Activated gamma-delta T cell treated with Interleukin-2 at 50 U/mL for 16 hours (primary cell): ENCODE measurements at places on chromosomes 3 and 15.

GRCh38 chr3:124032311-124032880 lies 40.5 kb upstream of the ROPN1 start:
- no peak for DNase-seq

DNA sequence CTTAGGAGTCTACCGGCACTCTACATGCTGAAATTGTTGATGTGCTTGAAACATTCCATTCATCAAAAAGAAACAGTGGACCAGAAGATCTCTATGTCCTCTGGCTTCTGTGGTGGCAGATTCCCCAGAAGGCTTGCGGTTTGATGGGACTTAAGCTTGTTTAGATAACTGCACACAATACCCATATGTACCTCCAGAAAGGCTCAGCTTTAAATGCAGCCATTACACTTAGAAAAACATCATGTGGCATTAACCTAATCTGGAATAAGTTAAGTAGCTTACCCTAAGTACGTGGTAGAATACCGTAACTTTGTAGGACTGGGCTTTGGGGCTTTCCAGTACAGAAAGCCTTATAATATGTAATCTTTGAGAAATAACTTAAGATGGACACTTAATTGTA lies 187.3 kb downstream of the RBMS3 start:
- DNase-seq: no peak

GRCh38 chr3:182111967-182112366 lies 400.2 kb downstream of the SOX2 start:
- no peak for DNase-seq

DNA sequence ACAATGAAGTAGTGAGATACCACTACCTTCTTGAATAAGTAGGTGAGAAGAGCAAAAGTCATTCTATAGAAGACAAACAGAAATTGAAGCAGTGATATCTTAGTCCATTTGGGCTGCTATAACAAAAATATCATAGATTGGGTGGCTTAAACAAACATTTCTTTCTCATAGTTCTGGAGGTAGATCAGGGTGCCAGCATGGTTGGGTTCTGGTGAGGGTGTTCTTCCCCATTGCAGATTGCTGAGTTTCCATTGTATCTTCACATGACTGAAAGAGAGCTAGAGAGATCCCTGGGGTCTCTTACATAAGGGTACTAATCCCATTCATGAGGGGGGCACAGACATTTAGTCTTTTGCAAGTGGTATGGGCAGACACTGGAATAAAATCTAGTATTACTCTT lies 32.9 kb upstream of the IFT57 start:
- DNase-seq: no peak

GRCh38 chr15:70424937-70425411 lies 327.3 kb upstream of the TLE3 start:
- DNase-seq: no peak

DNA sequence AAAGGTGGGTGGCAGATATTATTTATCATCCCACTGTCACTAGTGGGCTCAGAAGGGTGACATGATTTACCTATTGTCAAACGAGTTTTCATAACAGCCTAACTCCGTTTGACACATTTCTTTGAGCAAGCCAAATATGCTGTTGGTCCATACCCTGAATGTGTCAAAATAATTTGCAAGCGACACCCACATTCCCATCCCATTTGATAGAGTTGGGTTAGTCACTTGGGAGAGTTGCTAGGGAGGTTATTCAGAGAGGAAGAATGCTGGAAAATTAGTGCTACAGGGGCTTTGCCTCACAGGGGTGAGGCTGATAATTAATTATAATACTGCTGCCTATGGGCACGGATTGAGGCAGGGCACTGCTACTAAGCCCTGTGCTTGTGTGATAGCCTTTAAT lies 98.5 kb upstream of the FHIT start:
- no peak for DNase-seq

DNA sequence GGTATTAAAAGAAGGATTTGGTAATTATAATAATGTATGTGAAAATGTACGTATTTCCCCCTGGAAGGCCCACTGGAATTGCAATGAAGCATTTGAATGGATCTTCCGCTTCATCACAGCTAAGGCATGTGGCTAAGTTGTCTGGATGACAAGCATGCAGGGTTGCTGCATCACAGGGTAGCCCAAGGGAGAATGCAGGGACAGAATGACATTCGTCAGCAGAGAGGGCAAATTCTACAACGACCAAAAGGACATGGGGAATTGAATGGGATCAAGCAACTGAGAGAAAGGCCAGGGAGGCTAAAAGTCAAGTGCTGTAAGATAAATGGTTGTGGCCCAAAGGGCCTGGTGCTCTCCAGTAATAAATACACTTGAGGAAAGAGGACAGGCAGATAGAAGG lies 95.4 kb downstream of the ISL2 start:
- no peak for DNase-seq

GRCh38 chr15:65666257-65666656 lies 44.5 kb downstream of the SLC24A1 start:
- DNase-seq: no peak

GRCh38 chr15:82852941-82853561 lies 43.6 kb downstream of the WHAMM start:
- no peak for DNase-seq

DNA sequence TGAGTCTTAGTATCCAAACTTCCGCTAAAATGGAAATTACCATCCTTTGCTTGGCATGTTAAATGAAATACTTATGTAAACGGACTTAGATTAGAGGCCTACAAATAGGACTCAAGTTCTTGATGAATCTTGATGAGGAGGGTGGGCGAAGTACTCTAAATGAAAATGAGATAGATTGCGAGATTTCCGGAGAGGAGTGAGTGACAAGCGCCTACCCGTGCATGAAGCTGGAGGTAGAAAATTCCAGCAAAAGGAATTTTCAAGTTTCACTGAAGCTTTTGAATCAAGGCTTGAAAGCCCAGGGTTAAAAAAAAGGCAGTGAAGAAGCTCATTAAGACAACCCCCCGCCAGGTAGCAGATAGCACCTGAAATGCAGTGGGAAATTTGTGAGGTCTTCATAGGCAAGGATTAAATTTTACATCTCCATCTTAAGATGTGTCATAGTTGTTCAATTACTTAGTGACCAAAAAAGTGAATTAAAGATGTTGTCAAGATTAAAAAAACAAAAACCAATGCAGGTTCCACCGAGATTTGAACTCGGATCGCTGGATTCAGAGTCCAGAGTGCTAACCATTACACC lies 655 bp upstream of the RAB11A start:
- DNase-seq: no peak

- no peak for DNase-seq
Observed at GRCh38 chr15:70253461-70254156, 155.9 kb upstream of the TLE3 start.

- DNase-seq: no peak
Observed at GRCh38 chr15:70509282-70509662, 254.1 kb downstream of the UACA start.

DNA sequence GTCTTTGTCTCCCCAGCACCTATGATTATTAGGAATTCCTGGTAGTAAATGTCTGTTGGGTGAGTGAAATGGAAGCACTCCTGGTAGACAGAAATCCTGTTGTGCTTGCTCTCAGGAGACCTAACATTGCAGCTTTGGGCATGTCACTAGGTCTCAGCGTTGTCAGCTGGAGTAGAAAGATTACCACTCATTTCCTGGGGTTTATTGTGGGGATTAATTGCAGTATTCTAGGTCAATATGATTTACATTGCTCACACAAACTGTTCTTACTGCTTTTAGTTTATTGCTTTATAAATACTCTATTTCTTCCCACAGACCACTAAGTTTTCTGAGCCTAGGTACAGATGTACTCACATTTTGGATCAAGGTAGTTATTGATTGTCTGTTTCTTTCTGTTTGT lies 5.1 kb downstream of the TSEN2 start:
- no peak for DNase-seq

DNA sequence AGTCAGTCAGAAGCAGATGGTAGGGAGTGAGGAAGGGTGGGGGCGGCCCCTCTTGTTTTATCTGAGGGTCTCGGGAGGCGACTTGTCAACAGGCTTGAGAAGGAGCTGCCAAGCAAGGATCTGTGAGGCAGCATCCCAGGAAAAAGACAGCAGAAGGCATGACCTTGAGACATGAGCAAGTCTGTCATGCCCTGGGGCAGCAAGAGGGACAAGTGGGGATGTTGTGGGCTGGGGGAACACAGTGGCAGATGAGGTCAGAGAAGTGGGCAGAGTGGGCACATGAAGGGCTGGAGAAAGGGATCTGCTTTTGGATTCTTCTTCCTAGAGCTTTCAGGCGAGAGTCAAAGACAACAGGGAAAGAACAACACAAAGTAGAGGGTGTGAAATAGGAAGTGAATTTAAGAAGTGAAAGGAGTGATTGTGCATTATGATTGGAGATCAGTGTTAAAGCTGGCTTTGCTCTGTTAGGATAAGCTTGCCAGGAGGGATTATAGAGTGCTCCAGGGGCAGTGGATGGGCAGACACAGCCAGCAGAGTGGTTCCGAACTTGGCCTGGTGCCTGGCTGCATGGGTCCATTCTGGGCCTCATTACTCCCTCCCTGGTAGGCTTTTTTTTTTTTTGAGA lies 73.3 kb downstream of the USP13 start:
- DNase-seq: no peak

GRCh38 chr3:142366434-142366833 lies 81.4 kb downstream of the XRN1 start:
- DNase-seq: no peak

DNA sequence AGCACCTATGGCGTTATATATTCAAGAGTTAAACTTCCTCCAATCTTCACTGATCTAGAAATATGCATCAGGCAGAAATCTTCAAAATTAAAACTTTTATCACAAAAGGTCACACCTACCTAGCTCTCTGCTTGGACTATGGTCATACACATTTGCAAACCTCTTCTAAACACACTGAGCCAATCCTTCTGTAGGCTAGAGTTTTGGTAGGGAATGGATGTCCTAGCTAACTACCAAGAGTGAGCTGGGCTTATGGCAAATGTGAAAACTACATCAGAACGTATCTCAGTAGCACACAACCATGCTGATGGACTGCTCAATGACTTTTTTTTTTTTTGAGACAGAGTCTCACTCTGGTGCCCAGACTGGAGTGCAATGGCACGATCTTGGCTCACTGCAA lies 29.6 kb downstream of the SETD2 start:
- no peak for DNase-seq

GRCh38 chr3:146218880-146219866 lies 31.7 kb downstream of the PLSCR4 start:
- DNase-seq: peak; percentile 31

- DNase-seq: no peak
Observed at GRCh38 chr3:71680603-71681002, 44.6 kb downstream of the EIF4E3 start.

- DNase-seq: no peak
Observed at GRCh38 chr15:27764339-27764738, 334.8 kb downstream of the OCA2 start.

- no peak for DNase-seq
Observed at GRCh38 chr3:157650172-157650571, 147.0 kb upstream of the VEPH1 start.

- DNase-seq: no peak
Observed at GRCh38 chr3:127263586-127264231, 24.1 kb downstream of the PRR20G start.

DNA sequence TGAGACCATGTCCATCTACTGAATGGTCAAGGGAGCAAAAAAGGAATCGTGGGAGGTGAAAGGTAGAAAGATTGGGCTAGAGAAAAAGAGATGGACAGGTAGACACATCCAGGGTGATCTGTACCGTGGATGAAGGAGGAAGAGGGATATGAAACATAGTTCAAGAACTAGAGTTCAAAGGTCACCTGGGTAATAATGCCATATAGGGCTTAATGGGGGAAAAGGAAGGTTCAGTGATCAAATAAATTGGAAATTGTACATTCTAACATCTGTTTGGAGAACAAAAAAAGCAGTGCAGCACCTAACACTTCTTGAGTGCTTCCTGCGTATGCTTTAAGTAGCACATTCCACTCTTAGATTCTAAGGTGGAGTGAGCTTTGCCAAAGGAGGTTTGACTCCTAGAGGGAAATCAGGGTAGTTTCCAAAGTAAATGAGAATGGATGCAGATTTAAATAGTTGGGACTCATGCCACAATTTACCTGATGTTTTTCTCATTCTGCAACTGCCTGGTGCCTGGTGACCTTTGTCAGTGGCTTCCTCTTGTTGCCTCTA lies 46.6 kb downstream of the MITF start:
- no peak for DNase-seq

DNA sequence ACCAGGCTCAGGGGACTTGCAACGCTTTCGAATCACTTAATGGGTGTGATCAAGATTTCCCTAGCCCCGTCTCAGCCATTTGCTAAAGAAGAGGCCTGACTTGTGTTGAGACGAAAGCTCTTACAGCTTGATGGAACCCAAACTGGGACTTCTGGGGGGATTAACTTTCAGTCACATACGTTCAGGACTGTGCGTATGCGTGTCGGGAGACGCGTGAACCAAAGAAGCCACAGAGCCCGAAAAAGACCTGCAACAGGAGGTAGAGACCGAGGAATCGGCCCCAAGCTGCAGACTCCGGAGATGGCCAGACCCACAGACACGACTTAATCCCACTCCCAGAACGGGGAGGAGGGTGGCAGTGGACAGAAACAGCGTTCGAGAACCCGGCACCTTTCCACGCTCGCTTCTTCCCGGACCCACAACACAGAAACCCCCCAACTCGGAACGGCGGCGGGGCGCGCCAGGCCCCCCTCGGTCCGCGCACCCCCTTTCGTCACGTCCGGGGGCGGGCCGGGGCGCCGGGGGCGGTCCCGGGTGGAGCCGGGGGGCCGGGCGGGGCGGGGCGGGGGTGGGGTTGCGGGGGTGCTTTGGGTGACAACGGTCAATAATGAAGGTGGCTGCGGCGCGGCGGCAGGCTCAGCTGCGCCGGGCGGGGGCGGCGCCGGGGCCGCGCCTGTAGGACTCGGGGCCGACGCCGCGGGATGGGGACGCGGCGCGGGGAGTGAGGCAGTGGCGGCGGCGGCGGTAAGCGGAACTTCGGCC lies at the start of gene ATP11B:
Gene ATP11B (plus strand): TSS at position 604 of the 762 bp plus-strand sequence. CDS start 256 bp downstream, outside the sequence.
- DNase-seq: peak; percentile 77

- no peak for DNase-seq
Observed at GRCh38 chr3:66010739-66011655, 27.7 kb downstream of the MAGI1 start.
